Large intestine (tissue), 12 donors: ENCODE measurements at places on chromosomes 6 and 20.

DNA sequence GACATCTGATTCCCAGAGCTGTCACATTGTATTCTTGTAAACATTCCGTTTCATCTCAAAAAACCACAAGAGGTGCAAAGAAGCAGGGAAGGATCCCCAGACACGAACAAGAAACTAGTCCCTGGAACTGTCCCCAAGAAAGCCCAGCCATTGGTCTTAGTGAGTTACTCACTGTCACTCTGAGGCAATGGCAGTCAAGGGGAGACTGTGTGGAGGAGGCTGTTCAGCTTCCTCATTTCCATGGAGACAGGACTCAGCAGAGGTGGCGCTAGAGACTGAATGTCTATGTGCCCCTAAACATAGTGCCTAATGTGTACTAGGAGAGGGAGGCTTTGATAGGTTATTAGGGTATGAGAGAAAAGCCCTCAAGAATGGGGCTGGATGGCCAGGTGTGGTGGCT is 11.1 kb downstream of the ULBP1 start:
- DNase-seq: no peak

- no peak for DNase-seq
Observed at GRCh38 chr20:56769921-56770600, 141.0 kb downstream of the TFAP2C start.

DNA sequence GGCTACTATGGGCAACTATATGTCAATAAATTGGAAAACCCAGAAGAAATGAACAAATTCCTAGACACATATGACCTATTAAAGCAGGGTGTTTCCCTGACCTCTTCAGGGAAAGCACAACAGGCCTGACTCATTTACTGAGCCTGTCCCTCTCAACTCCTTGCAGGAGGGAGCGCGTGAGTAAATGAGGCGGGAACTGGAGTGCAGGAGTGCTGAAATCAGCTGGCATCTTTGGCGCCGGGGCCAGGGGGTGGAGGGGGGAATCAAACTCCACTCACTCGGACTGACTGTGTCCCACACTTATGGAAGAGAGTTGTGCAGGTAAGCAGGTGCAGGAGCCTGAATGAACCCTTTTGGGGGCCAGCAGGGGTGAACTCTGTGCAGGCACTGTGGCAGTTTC is 671.2 kb upstream of the PTCHD4 start:
- no peak for DNase-seq

DNA sequence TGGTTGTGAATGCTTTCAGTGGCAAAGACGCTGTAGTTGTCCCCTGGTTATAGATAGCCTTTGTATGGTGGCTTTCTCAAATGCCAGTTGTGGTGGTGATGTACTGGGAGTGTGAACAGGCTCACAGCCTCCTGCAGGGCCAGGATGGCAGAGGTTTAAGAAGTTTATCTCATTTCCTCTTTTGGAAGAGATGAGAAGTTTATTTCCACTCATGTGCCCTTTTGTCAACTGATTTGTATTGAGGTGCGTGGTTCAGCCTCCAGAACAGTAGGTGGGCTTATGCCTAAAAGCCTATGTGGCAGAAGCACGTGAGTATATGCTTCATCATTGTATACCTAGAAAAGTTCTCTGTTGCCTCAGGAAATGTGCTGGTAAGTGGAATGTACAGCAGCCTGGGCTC is 13.7 kb upstream of the ZFP57 start:
- no peak for DNase-seq

GRCh38 chr6:166950443-166950821 is 5.9 kb downstream of the RNASET2 start:
- DNase-seq: no peak

DNA sequence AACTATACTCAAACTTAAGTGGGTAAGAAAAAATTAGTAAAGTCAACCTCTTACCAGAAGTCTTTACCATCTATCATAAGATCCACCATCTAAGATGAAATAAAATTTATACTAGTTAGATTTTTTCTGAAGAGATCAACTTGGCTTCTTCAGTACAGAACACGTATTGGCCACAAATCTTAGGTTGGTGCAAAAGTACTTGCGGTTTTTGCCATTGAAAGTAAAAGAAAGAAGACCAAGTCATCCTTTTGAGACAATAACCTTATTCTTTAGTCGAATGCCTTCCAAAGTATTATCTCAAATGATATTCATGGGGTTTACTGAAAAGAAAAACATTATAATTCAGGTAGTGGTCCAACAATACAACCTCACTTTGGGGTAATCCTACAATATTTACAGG is 292.6 kb upstream of the PTCHD4 start:
- DNase-seq: no peak

- no peak for DNase-seq
Observed at GRCh38 chr6:169589699-169590257, 112.1 kb downstream of the WDR27 start.

DNA sequence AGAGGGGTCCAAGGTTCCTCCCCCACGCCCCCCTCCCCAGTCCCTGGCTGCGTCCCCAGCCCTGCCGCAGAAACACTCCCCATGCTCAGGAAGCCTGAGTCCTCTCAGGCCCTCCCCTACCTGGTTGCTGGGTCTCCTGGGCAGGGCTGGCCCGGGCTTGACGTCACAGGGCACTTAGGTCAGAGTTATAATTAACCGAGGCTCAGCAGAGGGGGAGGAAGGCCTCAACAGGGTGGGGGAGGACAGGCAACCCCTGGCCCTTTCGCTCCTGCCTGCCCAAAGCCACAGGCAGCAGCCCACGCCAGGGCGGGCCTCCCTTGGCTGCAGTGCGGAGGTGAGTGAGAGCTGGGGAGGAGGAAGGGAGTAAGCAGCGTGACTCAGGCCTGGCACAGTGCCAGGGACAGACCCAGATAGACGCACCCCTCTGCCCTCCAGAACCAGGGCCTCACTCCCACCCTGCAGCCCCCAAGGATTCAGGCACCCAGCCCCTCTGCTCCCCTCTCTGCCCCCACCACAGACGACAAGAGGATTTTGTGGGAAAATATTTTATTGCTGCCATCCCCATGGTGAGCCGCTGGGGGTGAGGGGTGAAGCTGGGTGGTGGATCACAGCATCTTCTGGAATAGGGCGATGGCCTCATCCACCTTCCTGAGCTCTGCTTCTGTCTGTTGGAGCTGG is at the start of gene VWA7:
Gene VWA7, minus strand, starts transcription at position 340 of the 678 bp plus-strand sequence. CDS start 549 bp downstream, outside the sequence.
- DNase-seq: peak; percentile 91

DNA sequence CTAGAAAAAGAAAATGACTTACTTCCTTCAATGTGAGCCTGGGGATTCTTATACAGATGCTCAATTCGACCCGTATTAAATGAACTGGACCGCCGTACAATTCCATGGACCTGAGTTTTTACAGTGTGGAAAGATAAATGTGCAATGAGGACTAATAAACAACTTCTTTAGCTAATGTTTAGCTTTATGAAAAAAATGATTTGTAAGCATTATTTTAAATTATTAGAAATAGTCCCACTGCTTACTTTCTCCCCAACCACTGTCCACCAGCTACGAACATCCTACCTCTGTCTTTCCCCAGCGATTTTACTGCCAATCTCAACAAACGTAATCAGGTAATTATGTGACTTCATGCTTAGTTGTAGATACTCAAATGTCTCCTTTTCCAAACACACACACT is 128.0 kb downstream of the GMDS start:
- no peak for DNase-seq

- peak; percentile 44 for DNase-seq
Observed at GRCh38 chr6:31128093-31128676, 7.9 kb upstream of the CDSN start.

DNA sequence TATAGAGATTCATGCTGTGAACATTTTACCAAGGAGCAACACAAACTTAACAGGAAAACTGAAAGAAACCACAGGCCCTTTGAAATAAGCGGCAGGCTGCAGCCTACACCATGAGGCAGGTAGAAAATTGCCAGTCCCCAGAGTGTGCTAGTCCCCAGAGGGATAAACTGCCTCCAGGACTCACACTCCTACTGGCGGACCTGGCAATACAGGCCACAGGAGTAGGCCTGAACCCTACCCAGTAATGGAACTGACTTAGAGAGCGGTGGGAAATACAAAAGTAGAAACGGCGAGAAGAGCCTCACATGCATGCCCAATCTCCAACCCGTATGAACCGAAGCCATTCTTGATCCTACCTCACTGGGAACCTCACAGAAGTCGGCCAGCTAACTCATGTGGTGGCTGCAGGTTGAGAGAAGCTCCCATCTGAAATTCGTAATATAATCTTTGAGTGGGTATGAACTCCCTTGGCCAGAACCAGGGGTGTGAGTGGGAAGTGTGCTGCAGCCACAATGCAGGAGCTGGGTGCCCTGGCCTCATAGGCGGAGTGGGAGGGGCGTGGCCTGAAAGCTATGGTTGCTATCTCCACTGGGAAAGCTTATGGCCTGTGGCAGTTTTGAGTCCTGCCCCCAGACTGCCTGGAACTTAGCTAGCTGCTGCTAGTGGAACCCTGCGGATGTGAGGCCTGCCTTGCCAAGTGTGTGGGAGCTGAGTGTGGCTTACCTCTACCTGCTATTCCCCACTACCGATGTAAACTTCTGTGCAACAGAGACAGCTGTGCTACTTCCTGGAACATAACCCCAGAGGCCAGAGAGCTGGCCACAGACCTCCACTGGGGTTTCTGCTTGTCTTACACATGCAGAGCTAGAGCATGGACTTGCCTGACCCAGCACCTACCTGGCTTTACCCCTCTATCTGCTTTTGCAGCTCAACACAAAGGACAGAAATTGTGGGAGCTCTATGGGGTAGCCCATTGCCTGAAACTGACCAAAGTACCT is 146.5 kb upstream of the COL21A1 start:
- no peak for DNase-seq

- DNase-seq: no peak
Observed at GRCh38 chr20:17524560-17524959, 6.6 kb downstream of the BFSP1 start.

DNA sequence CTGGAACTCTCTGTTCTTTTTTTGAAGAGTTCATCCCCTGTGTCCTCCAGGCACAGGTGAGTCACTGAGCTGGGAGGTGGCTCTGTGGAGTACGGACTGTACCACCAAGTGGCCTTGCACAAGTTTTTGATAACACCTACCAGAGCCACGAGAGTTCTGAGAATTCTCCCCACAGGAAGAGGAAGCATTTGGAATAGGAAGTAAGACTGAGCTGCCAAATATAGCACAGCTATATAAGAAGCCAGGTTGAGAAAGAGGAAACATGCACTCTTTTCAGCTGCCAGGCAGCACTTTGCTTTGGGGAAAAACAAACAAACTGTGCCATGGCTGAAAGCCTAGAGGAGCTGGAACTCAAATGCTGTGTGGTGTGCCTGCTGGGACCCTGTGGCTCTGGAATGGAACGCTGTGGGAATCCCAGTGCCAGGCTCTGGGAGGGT is 70.8 kb upstream of the RIPOR2 start:
- DNase-seq: peak; percentile 26

GRCh38 chr20:20366551-20366875 is 1.4 kb upstream of the INSM1 start:
- DNase-seq: no peak

DNA sequence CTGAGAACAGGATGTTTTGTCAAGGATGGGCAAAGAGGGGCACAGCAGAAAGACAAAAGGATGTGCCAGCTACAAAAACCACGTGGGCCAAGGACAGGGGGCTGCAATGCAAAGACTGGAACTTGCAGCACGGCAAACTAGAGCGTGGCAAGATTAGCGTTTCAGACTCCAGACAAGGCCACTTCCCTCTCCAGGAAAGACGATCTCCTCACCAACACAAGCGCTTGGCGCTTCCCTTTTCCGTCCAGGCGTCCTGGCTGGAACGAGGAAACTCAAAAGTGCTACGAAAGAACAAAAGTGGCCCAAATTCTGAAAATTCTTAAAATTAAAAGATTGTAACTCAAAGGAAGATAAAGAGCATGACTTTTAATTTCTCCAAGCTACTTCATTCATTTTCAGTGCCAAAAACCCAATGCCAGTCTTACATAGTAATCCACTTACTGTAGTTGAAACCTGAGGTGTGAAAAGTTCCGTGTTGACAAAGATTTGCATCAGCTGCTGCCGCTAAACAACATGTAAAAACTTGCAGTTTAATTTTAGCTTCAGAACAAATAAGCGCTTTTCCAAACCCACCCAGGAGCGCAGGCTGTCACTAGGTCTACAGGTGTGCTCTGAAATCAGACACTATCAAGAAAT is 207.1 kb upstream of the RREB1 start:
- DNase-seq: no peak

- DNase-seq: no peak
Observed at GRCh38 chr20:43363506-43363905, 94.2 kb upstream of the SRSF6 start.

DNA sequence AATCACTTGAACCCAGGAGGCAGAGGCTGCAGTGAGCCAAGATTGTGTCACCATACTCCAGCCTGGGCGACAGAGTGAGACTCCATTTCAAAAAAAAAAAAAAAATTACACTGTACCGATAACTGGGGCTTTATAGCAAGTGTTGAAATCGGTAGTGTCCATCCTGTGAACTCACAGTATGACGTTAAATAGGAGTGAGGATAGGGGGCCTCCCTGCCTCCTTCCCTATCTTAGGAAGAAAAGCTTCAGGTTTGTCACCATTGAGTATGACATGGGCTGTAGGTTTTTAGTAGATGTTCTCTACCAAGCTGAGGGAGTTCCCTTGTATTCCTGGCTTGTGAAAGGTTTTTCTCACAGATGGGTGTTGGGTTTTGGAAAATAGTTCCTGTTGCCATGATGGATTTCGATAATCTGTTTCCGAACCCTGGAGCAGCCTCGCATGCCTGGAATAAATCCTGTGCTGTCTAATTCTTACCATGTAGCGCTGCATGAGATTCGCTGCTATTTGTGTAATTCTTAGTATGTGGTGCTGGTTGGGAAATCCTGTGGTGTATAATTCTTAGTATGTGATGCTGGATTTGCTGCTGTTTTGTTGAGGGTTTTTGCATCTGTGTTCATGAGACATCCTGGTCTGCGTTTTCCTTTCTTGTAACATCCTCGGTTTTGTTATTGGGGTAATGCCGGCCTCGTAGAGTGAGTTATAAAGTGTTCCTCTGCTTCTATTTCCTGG is 23.6 kb downstream of the NTSR1 start:
- no peak for DNase-seq

DNA sequence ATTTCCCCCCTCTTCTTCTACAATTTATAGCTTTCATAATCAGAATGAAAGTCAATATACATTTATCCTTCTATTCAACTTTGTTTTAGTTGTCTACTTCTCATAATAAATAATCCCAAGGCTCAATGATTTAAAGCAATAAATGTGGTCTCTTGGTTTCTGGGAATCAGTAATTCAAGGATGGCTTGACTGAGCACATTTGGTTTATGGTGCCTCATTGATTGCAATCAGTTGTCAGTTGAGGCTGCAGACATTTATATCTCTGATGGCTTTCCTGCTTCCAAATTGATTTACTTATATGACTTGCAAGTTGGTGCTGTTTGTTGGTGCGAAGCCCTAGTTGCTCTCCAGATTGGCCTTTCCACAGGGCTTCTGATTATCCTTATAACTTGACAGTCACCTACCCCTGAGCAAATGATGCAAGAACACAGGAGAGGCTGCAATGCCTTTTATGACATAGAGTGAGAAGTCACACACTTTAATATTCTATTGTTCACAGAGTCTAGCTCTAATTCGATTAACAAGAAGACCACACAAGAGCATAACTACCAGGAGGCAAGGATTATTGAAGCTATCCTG is 2.7 kb upstream of the CRISP1 start:
- DNase-seq: no peak
